ENCODE measurements at places on chromosomes 12 and 14. TPM values are rescaled to one million over a fixed set of nuclear protein-coding genes. Genes with fewer than 3 reads are reported as not detected.

The NTF3 gene
- under 0.01 TPM for total RNA-seq

The LRRC10 gene
- total RNA-seq: not detected

The FAM90A1 gene
- not detected for total RNA-seq

The SLC7A7 gene
- 5.0 TPM for total RNA-seq

The TRIP11 gene
- 12.9 TPM for total RNA-seq
